ENCODE measurements at places on chromosomes 12 and 14.

GRCh38 chr12:78797196-78797931 is 67.2 kb upstream of the SYT1 start:
- DNase-seq = no peak

GRCh38 chr14:73180385-73180805 is 44.1 kb downstream of the PSEN1 start:
- DNase-seq = peak; percentile 67

GRCh38 chr14:84592770-84593169 is 937.2 kb upstream of the FLRT2 start:
- DNase-seq = no peak

- no peak for DNase-seq
These were observed 85.5 kb downstream of the TGFB3 start for GRCh38 chr14:75896341-75896740.

DNA sequence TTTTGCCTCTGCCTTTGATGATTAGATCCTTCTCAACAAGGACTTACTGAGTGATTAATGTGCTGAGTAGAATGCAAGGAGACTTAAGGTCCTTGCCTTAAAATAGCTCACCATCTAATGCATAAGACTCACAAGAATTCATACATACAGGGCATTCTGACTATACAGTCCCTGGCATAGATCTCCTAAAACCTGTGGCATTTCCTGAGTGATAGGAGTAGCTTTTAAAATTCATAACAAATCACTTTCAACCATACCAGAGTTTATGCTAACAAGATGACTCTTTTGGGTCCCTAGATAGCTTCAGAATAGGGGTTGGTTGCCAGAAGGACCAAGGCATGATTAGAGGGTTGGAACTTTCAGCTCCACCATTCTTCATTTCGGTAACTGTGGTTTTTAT is 48.8 kb downstream of the STXBP6 start:
- DNase-seq = no peak

DNA sequence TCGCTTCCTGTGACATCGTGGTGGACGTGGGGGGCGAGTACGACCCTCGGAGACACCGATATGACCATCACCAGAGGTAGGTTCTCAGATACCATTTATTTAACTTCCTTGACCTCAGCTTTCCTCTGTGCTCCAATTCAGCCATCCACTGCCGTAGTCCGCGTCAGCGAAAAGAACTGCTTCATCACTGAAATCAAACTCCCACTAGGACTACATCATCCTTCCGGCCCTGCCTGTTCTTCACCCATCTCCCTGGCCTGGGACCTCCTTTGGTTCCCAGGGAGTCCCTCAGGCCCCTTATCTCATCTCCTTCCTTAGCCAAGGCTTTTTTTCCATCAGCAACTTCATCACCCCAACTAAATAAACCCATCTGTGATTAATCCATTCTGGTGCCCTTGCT is 692 bp downstream of the MYG1 start:
- peak; percentile 56 for DNase-seq

- peak; percentile 25 for DNase-seq
These were observed 1.0 kb upstream of the CLIP1 start for GRCh38 chr12:122423258-122424165.

Measured in AG20443 (cell line).